ENCODE measurements at places on chromosomes 7 and 10. TPM values are rescaled to one million over a fixed set of nuclear protein-coding genes. Genes with fewer than 3 reads are reported as not detected.

UPK3BL2 gene
- 15.0 TPM for total RNA-seq

TMEM178B gene
- 0.10 TPM for total RNA-seq

CHST15 gene
- 23.9 TPM for total RNA-seq

CH25H gene
- total RNA-seq: 0.63 TPM

TRPV5 gene
- not detected for total RNA-seq

CPEB3 gene
- 1.6 TPM for total RNA-seq

TMEM176A gene
- total RNA-seq: 2.1 TPM

GPR85 gene
- total RNA-seq: under 0.01 TPM

H2BK1 gene
- total RNA-seq: not detected

PAXIP1 gene
- total RNA-seq: 6.3 TPM

UNCX gene
- not detected for total RNA-seq

TLL2 gene
- not detected for total RNA-seq

MARCHF5 gene
- total RNA-seq: 24.1 TPM

XRCC2 gene
- total RNA-seq: 0.42 TPM

SEM1 gene
- total RNA-seq: 26.0 TPM

EPHA1 gene
- 2.3 TPM for total RNA-seq

NSUN5 gene
- 12.9 TPM for total RNA-seq

PROSER2 gene
- total RNA-seq: 4.7 TPM

CALML5 gene
- total RNA-seq: not detected

CDHR3 gene
- 4.4 TPM for total RNA-seq

NEBL gene
- total RNA-seq: 0.10 TPM

IFIT1B gene
- 0.10 TPM for total RNA-seq

LIPK gene
- total RNA-seq: not detected

PNLIP gene
- not detected for total RNA-seq

ADAM8 gene
- 84.9 TPM for total RNA-seq

GTPBP10 gene
- total RNA-seq: 16.2 TPM

HECW1 gene
- under 0.01 TPM for total RNA-seq

CALHM3 gene
- total RNA-seq: not detected
